ENCODE measurements at places on chromosomes 12 and 14.

DNA sequence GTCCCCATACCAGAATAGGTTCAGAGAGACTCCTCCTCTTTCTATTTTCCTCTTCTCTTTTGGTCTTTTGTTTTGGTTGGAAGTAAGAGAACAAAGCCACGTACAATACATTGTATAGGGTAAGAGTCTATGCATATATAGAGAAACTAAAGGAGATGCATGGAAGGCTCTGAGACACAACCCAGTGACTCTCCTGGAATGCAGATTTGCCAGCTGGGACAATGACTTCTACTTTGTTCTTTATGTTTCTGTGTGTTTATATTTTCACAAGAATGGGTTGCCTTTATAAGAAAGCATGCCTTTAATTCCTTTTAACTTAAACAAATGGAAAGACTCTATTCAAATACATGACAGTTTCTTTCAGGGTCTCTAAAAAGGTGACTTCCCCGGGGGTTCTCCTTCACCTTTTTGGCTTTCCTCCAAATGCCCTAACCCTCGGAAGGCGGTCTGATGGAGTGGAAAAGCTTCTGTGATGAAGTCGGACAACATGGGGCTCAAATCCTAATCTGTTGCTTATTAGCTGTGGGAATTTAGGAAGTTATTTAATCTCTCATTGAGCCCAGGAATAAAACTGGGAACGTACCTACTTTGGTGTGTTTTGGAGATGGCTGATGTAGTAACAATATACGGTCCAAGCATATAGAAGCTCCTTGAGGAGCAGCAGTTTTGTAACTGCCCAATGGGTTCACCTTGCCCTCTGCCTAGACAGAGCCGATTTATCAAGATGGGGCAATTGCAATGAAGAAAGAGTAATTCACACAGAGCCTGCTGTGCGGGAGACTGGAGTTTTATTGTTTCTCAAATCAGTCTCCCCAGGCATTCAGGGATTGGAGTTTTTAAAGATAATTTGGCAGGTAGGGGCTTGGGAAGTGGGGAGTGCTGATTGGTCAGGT, 9.1 kb upstream of the SERPINA1 start:
- DNase-seq = no peak

GRCh38 chr14:105312973-105313372, 1.6 kb upstream of the PACS2 start:
- DNase-seq = no peak

- DNase-seq = no peak
Measured at GRCh38 chr12:81354327-81354932, 276.6 kb downstream of the ACSS3 start.

GRCh38 chr14:36129181-36129580, 47.3 kb downstream of the PTCSC3 start:
- no peak for DNase-seq

Measured in AG10803 (cell line).